Right ventricle myocardium inferior (tissue), 1 donor: ENCODE measurements at places on chromosomes 2 and 18. TPM values are rescaled to one million over a fixed set of nuclear protein-coding genes. Genes with fewer than 3 reads are reported as not detected.

The MYCN gene
- total RNA-seq: 0.54 TPM

- DNase-seq: no peak
These were observed 142.4 kb downstream of the CAPN13 start for GRCh38 chr2:30664761-30665358.

The KCNS3 gene
- total RNA-seq: 4.5 TPM

The SMARCAL1 gene
- 10.5 TPM for total RNA-seq

- DNase-seq: no peak
These were observed 195.1 kb downstream of the KCNE4 start for GRCh38 chr2:223247136-223247535.
